ENCODE measurements at places on chromosomes 16 and 17.

DNA sequence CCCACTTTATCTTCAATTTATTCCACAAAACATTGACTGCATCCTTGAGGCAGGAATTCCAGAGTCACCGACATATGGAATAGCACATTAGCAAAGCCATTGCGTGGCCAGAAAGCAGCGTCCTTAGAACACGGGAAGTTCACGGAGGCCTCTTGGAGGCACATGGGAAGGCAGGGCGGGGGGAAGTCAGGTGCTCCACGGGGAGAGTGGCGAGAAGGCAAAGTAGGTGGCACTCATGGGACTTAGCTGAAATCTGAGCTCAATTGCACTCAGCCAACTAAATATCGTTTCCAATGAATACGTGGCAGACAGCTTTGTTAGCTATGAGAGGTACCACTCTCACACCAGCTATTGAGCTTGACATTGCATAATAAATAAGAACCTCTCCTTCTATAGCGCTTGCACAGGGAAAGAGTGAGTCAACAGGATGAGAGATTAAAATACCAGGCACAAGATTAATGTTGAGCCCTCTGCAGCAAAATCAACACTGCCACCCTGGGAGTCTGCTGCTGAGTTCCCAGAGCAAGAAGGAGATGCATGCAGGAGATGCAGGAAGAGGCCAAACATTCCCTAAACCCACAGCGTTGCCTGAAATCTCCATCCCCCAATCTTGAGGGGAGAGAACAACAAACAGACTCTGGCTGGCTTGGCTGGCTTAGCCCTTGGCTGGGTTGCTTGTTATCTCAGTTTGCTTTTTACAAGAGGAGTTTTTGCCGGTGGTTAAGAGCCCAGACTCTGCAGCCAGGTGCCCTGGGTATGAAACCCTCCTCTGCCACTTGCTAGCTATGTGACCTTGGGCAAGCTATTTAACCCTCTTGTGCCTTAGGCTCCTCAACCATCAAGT is 28.8 kb downstream of the ABCC12 start:
- no peak for DNase-seq

GRCh38 chr16:13873835-13874438 is 46.0 kb upstream of the ERCC4 start:
- no peak for DNase-seq

DNA sequence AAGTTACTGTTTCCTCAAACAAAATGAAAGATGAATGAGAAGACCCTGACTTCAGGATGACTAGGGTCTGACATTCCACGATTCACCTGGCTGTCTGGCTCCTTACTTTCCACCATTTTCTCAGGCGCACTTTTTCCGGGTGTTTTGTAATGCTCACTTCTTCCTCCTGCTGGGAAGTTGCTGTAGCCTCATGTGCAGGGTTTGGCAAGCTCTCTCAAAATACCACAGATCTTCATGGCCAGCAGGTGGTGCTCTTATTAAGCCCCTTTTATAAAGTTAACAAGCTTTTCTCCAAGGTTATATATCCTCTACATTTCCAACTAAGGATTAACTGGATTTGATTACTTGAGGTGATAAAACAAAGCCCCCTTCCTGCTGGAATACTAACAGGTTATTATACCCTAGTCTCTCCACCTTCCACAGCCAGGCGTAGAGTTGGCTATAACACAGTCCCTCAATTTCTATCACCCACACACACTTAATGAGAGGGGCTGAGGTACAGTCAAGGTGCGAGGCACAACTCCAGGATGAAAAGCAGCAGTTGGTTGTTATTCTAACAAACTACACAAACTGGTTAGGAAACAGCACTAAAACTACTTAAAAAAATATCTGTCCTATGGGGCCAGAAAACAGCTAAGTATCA is 45.4 kb downstream of the STH start:
- DNase-seq = no peak

- DNase-seq = no peak
Measured at GRCh38 chr17:82845163-82845807, 5.5 kb upstream of the ZNF750 start.

DNA sequence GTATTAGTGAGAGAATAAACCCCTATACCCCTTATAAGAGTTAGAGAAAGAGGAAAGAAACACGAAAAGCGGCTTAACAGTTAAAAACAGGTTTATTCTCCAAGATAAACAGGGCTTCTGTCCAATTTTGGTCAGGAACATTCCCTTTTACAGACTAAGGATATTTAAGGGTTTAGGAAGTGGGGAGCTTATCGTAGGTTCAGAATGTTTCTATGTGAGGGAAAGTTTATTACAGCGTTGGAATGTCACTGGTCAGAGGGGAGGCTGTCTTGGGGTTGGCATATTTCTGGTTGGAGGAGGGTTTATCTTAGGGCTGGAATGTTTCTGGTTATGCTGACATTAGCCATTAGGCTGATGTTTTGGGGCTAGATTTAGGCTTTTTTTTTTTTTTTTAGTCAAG is 34.1 kb upstream of the WWOX start:
- DNase-seq = no peak

- DNase-seq = no peak
Measured at GRCh38 chr17:81085420-81085911, 50.5 kb downstream of the BAIAP2 start.

GRCh38 chr17:33493566-33493965 is 200.5 kb upstream of the ASIC2 start:
- no peak for DNase-seq

GRCh38 chr16:19886073-19886941 is 1.7 kb upstream of the GPRC5B start:
- peak; percentile 64 for DNase-seq

GRCh38 chr16:49333259-49333597 is 40.4 kb upstream of the C16orf78 start:
- DNase-seq = no peak

- DNase-seq = no peak
Measured at GRCh38 chr17:956905-957304, 22.7 kb downstream of the NXN start.

DNA sequence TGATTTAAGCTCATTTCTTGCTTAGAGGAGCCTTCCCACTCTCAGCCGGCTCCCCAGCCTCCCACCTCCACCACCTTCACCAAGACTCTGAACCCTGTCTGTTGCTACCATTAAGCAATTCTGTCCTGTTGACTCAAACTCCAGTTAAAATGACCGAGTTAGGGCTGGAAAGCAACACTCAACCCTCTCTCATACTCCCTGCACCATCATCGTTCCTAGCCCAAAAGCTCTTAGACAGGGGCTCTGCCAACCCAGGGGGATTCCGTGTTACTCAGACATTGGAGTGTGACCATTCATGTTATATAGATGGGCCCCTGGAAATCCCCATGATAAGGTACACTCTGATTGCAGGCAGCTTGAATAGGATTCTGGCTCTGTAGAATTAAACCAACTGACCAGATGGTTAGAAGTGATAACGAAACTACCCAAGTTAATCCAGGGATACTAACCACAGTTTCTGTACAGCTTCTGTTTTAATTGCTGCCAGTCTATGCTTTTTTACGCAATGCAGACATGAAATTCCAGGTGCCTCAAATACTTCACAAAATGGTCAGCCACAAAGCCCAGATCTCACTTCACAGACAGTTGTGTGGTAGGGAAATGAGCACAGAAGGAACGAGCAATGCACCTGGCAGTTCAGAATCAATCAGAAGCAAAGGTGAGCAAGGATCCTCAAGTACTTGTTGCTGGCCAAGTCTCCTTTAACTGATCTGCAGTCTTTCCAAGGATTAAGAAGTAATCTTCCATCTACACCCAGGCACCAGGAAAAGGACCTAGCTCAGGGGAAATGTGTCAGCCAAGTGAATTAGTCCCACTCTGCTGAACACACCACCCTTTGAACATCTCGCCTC is 2.1 kb downstream of the SSTR2 start:
- DNase-seq = no peak

- DNase-seq = no peak
Measured at GRCh38 chr17:9036336-9036735, 15.0 kb downstream of the NTN1 start.

GRCh38 chr16:7246578-7246977 is 86.1 kb upstream of the RBFOX1 start:
- no peak for DNase-seq

DNA sequence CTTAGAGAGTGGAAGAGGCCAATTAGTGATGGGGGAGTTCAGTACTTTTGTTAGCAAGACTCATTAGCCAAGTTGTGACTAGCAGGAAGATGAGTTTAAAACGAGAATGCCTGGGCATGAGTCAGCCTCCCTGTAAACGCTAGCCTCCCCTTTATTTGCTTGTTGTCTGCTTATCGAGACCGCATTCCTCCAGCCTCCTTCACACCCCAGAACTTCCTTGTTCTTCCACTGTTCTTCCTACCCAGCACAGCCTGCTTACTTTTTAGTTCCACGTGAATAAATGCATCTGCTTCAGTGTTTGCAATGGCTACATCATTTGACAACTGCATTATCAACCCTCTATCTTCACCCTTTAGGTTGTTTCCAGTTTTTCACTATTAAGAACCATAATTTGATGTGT is 20.2 kb upstream of the OR3A1 start:
- DNase-seq = no peak
